ENCODE measurements at places on chromosomes 4 and X.

DNA sequence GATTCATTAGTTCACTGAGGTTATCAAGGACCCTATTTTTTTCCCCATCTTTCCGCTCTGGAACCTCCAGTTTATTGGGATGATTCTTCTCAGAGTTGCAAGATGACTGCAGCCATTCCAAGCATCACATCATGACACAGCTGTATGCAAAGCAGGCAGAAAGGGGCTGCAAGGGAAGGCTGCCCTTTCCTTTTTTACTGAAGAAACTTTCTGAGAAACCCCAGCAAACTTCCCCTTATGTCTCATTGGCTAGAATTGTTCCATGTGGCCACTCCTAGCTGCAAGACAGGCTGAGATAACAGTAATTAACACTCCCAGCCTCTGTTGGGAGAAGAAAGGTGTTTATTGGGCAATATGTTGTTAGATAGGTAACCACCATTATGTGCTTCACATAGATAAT, 102.6 kb downstream of the SATL1 start:
- DNase-seq, result no peak

DNA sequence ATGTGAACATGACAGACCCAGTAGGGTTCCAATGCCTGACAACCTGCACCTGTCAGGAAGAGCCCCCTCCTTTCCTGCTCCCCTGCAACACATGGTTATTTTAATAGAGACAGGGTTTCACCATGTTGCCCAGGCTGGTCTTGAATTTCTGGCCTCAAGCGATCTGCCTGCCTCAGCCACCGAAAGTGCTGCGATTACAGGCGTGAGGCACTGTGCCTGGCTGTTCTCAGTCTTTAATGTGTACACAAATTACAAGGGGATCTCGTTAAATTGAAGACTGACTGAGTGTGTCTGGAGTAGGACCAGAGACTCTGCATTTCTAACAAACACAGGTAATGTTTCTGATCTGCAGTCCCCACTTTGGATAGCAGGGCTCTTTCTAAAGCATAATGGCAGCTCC, 55.4 kb downstream of the NPNT start:
- DNase-seq, result no peak

DNA sequence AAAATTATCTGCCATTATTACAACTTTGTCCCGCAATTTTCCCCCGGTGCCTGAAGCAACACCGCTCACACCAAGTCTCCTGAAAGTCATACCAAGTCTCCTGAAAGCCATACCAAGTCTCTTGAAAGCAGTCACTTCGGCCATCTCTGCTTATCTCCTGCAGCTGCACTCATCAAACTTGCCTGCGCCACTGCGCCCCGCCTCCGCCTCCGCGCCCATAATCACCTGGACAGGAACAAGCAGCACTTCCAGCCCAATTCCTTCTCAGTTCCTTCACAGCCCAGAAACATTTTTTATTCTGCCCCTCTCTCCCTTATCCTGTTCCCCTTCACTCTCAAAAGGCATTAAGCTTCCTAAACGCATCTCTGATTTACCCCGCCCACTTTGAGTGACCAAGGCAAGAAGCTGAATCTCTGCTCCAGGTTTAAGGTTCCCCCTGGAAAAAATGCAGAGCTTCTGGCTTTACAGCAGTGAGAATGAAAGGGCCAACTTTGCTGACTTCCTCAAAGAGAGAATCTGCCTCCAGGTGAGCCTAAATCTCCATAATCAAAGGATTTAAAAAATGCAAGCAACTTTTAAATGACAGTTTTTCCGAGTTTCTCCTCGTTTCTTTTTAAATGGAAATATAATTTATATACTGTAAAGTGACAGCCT, 7.7 kb downstream of the GPR50 start:
- no peak for DNase-seq

- DNase-seq, result no peak
Observed at GRCh38 chrX:1138476-1139184, 73.8 kb downstream of the CRLF2 start.

GRCh38 chr4:169668069-169668721, 47.8 kb downstream of the CLCN3 start:
- DNase-seq, result no peak

DNA sequence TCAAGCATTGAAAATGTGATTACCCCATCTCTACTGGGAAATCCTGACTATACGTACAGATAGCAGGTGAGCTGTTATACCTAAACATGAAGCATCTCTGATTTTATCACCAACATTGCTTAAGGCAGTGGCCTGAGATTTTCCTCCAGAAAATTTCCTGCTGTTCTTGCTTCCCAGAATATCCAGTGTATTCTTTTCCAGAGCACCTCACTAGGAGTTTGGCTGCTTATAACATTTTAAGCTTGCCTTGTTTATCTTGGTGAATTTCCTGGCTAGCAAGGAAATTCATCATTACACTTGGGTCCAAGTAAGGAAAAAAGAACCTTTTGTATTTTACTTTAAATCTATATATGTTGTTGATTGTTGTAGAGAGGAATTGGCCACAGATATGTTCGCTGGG, 73.0 kb upstream of the CLCN4 start:
- DNase-seq, result no peak

- no peak for DNase-seq
Observed at GRCh38 chr4:45409536-45409935, 683.2 kb upstream of the GNPDA2 start.

- DNase-seq, result no peak
Observed at GRCh38 chr4:113433536-113434246, 327.8 kb downstream of the CAMK2D start.

- peak; percentile 14 for DNase-seq
Observed at GRCh38 chr4:2288051-2288541, 26.2 kb upstream of the MXD4 start.

DNA sequence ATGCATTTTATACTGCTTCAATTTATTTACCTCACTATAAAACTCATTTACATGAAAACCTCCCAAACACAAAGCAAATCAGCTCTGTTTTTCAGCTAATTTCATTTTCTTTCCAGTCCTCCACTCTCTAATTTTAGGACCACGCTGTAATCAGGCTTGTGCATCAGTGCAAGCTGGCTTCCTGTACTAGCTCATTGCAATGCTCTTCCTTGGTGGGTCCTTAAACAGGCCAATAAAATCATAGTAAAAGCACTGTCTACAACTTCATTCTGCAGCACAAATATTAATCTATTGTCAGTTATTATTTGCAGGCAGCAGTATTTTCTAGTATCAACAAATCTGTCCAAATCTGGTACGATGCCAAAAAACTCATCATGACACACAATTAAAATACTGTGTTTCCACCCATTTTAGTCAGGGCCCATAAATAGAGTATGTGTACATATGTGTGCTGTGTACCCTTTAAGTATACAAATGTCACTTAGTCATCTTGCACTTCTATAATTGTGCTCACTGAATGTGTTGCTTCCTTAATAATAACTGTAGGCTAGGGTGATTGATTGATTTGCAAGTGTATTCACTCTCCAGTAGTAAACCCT, 178.2 kb upstream of the HCCS start:
- DNase-seq, result no peak

- DNase-seq, result peak; percentile 36
Observed at GRCh38 chrX:154750301-154751202, at the start of gene GAB3. Gene GAB3 (minus strand): TSS chrX:154751077. CDS start chrX:154751025, 52 bp downstream.

- DNase-seq, result no peak
Observed at GRCh38 chr4:125421547-125421946, 106.8 kb downstream of the FAT4 start.

GRCh38 chrX:137031517-137032340, 2.1 kb downstream of the GPR101 start:
- DNase-seq, result no peak

DNA sequence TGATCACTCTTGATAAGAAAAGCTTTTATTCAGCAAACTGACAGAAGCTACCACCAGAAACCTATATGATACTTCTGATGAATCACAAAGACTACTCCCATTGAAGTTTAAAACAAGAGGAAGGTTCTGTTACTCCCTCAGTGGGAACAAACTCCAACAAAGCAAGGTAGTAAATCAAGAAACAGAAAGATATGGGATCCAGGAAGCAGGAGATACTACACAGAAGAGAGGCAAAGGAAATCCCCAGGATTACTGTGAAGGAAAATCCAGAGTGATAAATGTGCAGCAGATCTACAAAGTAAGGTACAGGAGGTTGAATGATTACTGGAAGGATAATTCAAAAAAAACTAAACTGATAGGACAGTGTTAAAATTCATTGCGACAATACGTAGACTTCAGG, 222.4 kb downstream of the HHIP start:
- DNase-seq, result no peak

GRCh38 chr4:84493092-84493850, 5.8 kb downstream of the NKX6-1 start:
- no peak for DNase-seq

DNA sequence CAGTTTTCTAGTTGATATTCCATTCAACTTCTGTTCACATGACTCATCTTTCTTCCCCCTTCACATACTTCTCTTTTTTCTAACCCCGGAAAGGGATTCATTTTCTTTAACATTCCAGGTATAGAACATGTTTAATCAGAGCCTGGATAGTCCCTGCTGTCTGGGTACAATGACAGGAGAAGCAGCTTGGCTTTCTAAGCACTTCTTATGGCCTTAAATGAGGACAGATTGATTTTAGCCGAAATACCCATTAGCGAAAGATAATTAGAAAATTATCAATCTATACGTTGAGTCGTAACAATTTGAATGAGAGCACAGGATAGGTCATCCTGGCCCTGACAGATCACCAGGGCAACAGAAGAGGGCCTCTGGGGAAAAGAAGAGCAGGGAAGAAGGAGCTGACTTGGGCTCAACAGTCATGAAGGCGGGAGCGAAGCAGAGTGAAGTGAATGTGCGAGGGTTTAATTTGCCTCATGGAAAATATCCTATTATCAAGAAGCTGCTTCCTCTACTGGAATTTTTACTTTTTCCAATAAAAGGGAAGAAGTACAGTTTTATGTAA, 62.2 kb downstream of the PPP1R2C start:
- no peak for DNase-seq

DNA sequence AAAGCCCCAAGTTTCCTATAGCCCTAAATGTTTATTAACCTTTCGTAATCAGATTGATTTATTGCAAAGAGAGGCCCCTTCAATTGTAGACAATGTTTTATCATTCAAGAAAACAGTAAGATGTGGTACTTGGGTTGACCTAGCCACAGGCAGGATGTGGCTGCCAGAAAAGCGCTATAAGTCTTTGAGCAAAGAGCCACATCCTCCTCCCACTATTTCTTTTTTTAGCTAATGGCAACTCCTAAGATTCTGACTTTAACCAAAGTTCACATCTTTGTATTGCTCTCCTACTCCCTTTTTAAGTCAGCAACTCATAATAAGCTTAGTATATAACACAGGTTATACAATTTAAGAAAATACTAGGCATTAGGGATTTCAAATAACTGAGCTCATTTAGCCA, 70.7 kb upstream of the PPP3CA start:
- DNase-seq, result no peak

DNA sequence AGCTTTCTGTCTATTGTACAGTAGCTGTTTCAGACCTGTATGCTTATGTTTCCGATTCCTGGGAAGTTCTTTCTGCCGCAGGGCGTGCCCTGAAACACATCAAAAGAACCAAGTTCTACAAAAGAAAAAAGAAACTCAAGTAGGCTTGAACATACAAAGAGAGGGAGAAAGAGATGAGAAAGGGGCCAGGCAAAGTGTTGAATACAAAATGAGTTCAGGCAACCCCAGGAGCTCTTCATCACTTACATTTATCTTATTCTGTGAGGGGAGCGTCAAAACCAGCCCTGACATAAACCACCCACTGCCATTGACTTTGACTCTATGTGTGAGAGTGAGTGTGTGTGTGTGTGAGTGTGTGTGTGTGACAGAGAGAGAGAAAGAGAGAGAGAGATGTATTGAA, 26.5 kb upstream of the ATOH1 start:
- DNase-seq, result no peak

GRCh38 chr4:1984406-1985191, 24.2 kb downstream of the NELFA start:
- no peak for DNase-seq

DNA sequence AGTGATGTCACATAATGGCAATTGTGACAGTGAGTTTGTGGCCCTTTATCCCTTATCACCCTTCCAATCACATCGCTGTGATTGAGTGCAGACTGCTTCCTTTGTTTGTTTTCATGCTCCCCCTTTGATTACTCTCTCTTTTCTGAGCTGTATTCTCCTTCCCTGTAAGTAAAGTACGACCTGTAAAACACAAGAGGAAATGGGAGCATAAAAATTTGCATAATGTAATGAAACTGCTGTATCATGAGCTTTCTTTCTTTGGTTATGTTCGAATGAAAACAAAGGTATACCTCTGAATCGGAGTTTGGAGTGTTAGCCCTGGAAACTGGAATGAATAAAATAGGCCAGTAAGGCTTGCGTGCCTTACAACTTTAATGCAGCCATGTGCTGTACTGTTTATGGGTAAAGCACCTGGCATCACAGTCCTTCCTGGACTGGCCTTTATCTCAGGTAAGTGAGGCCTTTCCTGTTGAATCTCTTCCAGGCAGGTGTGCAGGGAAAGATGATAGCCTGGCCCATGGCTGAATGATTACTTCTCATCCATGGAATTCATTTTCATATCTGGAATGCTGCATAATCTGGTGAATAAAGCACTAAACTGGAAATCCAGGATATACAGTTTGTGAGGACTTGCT, 26.6 kb upstream of the HS3ST1 start:
- no peak for DNase-seq

DNA sequence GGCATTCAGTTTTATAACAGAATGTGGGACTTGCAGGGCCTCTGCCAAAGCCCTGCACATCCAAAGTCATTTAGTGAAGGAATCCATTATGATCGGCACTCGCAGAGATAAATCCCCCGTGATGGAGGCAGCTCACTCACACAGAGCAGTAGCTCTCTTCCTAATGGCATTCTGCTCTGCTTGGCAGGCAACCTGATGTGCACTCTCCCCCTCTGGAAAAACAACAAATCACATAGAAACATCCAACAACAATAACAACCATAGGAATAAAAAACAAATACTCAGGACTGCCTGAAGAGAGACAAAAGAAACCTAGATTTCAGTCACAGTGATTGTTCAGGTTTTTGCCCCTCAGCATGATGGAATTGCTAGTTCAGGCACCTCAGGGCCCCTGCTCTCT, 59.7 kb downstream of the NAA11 start:
- no peak for DNase-seq

GRCh38 chr4:157043131-157043530, 32.8 kb upstream of the GLRB start:
- no peak for DNase-seq

- DNase-seq, result no peak
Observed at GRCh38 chr4:114997576-114998247, 115.7 kb downstream of the NDST4 start.

Data from right hindlimb (tissue), 1 donor.